Progenitor cell of endocrine pancreas (in vitro differentiated cells): ENCODE measurements at places on chromosomes 6 and 20.

GRCh38 chr6:51675020-51675921 is 412.1 kb downstream of the PKHD1 start:
- DNase-seq = no peak

DNA sequence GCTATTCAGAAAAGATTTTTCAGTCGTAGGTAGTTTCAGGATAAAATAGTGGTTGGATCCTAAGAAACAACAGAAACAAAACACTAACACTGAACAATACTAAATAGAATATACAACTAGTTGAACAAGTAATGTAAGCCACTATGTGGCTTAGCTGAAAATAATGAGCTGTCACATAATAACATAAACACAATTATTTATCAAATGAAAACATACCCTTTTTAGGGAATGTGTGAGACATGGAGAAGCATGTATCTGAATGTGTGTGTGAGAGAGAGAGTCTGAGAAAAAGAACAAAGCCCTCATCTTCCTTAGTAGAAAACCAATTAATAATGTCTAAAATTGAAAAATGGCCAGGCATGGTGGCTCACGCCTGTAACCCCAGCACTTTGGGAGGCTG is 122.6 kb upstream of the LOC128125822 start:
- DNase-seq = no peak

DNA sequence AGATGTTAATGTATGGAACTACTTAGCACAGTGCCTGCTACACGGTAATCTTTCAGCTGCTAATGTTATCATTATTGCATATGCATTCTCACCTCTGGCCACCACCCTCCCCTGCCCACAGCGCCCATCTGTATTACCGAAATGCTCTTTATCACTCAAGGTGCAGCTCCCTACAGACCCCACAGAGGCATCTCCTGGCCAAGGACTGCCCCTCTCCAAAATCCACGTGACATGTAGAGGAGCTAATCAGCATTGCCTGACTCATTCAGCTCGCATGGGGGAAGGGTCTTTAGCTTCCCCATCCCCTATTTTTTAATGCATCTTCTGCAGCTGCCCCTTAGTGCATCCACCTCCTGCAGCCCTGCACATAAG is 41.8 kb downstream of the SLC22A23 start:
- no peak for DNase-seq

GRCh38 chr20:63138855-63139341 is 77.0 kb downstream of the YTHDF1 start:
- no peak for DNase-seq

- no peak for DNase-seq
Observed at GRCh38 chr6:27812078-27812804, 100.0 kb downstream of the OR2B2 start.

- no peak for DNase-seq
Observed at GRCh38 chr6:150491131-150491810, 108.4 kb upstream of the PLEKHG1 start.

GRCh38 chr20:51980277-51980676 is 178.0 kb upstream of the SALL4 start:
- no peak for DNase-seq

DNA sequence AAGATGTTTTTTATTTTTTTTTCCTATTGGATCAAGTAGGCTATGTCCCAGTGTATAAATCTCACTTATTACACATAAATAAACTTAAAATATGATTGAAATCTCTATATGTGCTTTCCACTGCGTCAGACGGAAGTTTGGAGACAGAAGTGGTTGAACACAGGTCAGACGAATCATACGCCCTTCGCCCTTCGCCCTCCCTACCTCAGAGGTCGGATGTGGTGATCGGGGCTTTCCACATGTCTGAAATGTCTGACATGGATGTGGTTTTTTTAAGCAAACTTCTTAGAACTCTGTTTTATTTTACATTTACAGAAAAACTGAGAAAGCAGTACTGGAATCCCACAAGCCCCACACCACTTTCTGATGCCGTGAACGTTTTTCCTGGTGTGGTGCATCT is 344.4 kb downstream of the THBS2 start:
- DNase-seq = no peak

GRCh38 chr6:3226042-3226441 is 1.4 kb downstream of the TUBB2B start:
- DNase-seq = no peak

GRCh38 chr20:49811825-49812506 is 662 bp upstream of the SLC9A8 start:
- DNase-seq = no peak
